ENCODE measurements at places on chromosomes 2 and 18.

GRCh38 chr2:201118961-201119854 lies 3.2 kb downstream of the CFLAR start:
- DNase-seq: no peak

DNA sequence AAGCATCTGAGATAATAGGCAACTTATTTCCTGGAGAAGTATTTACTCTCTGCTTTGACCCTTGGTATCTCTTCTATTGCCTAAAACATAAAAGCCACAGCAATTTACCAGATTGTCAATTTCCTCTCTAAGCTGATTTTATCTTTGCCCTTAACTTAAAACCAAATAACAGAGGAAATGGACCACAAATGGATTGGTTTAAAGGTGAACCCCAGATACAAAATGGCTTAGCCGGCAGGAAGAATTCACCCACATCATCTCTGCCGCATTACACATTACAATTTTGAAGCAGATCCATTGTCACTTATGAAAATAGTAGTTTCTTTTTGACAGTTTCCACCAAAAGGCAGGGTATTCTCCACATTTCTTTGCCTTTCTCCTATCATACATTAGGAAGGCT lies 585.8 kb upstream of the CHAC2 start:
- DNase-seq: no peak

DNA sequence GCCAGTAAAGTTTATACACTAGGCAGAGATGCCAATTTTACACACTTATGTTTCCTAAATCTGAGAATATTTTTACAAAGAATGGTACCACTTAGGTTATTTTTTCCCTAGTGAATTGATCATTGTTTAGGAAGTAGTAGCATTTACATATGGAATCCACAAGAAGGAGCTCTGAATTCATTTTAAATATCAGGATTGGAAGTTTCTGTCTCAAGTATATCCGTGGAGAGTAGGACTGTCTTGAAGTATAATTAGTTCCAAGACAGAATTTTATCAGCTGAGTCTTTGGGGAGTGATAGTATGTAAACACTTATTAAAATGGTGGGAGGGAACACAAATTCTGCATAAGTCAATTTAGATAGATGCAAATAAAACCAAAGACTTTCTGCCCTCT lies 82.3 kb upstream of the FAM98A start:
- no peak for DNase-seq

GRCh38 chr2:178804791-178805190 lies 2.4 kb downstream of the TTN start:
- DNase-seq: no peak

DNA sequence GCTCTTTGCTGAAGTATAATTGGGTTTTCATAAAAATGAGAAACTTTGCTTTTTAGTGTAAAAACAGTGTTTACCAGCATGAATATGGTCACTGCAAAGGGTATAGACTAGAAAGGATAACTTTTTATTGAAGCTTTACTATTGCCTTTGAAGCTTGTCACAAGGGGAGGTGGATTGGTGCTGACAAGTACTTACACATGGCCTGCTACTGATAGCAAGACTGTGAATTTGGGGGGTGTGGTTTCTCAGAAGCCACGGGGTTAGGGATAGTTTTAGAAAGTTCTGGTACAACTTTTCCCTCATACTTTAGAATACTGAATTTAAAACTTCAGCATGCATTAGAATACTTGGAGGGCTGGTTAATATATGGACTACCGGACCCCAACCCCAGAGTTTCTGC lies 294.1 kb downstream of the SOCS6 start:
- DNase-seq: no peak

GRCh38 chr18:58584200-58585127 lies 44.4 kb downstream of the ALPK2 start:
- no peak for DNase-seq

DNA sequence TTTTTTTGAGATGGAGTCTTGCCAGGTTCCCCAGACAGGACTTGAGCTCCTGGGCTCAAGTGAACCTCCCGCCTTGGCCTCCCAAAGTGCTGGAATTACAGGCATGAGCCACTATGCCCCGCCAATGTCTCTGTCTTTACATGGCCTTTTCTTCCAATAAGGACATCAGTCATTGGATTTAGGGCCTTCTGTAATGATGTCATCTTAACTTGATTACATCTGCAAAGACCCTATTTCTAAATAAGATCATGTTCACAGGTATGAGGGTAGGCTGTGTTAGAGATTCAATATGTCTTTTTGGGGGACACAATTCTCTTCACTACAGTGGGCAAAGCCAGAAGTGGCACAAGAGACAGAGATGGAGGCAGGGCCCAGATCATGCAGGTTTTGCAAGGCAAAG lies 68.1 kb downstream of the PMAIP1 start:
- DNase-seq: no peak
